NCI-H1417 treated with DMSO at 0.1 percent for 48 hours (cell line): ENCODE measurements at places on chromosomes 2 and 18.

- DNase-seq = no peak
Observed at GRCh38 chr18:12839057-12839525, 44.9 kb downstream of the PTPN2 start.

- no peak for DNase-seq
Observed at GRCh38 chr2:71464389-71464788, 11.0 kb downstream of the DYSF start.

DNA sequence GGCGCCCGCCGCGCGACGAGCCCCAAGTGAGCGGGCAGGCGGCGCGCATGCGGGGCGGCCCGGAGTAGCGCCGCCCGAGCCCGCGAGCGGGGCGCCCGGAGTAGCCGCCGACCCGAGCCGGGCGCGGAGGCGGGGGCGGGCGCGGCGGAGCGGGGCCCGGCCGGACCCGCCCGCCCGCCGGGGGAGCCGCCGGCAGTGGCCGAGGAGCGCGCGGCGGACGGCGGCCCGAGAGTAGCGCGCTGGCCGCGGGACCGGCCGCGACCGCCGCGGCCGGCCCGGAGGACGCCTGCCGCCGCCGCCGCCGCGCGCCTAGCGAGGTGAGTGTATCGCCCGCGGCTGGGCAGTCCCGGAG, at the start of gene GALNT1:
TSS of gene GALNT1 (plus strand) at position 195 of the 352 bp plus-strand sequence. CDS start 72,923 bp downstream, outside the sequence.
- no peak for DNase-seq

DNA sequence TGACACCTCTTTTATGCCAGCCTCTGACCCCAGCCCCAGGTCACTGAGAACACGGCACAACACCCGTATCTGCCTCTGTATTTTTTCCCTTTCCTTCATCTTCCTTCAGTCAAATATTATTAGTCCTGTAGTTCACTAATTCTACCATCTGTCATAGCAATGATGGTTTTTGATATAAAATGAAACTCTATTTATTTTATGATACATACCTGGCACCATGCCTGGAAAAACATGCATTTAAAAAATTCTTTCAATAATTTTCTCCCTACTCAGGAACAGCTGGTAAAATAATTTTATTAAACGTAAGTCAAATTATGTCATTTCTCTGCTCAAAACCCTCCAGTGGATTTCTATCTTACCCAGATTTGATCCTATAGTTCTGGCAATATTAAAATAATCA, 224.7 kb downstream of the CDH7 start:
- DNase-seq = no peak

DNA sequence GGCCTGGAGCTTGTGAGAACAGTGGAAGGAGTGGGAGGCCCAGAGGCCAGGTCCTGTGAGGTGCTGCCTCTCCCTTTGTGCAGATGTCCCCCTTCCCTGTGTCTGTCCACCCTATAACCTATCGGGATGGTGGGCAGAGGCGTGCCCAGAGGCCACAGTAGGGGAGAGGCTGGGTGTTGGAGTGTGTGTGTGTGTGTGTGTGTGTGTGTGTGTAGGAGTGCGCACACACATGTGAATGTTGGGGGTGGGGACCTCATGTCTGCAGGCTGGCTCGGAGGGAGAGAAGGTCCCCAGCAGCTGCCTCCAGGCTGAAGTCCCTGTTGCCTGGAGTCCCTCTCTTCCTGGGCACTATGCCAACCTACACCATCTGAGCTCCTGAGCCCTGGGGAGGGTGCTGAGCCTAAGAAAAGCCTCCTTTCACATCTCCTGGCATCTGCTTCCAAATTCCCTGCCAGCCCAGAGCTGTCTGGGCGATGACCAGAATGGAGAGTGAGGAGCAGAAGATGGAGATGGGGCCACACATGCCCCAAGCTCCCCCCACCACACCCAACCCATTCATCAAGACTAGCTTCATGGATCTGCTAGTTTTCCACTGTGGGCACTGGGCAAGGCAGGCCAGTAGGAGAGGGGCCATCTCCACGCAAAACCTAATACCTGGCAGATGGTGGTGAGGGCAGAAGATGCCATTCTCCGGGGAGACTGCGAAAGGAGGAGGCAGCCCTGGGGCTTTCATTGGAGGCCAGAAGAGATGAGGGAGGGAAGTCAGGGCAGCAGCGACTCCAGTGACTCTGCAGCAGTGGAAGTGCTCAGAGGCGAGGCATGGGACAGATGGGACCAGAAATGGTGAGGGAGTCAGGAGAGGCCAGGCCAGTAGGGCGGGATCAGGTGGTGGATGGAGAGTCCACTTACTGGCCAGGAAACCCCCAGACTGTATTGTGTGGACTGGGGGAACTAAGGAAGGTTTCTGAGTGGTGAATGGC, 20.3 kb downstream of the KCNK3 start:
- peak; percentile 78 for DNase-seq
